ENCODE measurements at places on chromosomes 2 and 18. TPM values are rescaled to one million over a fixed set of nuclear protein-coding genes. Genes with fewer than 3 reads are reported as not detected.

DNA sequence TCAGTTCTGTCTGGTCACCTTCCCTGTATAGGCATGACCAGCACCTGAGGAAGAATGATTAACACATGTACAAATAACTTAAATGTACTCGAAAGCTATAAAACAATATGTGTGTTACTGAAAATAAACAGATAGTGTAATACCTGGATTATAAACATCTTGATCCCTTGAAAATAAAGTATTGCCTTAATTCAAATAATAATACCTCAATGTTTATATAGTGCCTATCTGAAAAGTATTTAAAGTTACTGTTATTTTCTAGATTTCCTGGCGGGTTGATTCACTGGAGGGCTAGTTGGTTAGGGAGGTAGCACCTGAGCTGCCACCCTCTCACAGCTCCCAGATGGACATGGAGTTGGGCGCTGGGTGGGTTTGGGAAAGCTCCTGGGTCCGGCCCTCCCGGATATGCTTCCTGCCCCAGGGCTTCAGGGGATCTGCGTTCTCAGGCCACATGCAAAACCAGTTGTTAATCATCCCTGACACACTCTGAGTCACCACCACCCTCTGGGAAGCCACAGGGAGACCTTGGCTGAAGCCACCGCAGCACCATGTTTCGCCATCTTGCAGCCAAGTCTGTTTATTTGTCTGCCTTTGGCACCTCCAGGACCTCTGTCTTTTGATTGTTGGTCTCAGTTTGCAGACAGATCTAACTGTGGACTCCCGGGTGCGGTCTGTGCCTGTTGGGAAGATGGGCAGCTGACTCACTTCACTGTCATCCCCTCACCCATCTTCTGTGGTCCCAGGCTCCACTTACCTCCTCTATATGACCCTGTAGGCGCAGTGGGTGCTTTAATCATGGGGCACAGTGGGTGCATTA is 35.3 kb downstream of the RAB31 start:
- no peak for DNase-seq

GRCh38 chr2:58803192-58803591 is 562.1 kb upstream of the FANCL start:
- no peak for DNase-seq

DNA sequence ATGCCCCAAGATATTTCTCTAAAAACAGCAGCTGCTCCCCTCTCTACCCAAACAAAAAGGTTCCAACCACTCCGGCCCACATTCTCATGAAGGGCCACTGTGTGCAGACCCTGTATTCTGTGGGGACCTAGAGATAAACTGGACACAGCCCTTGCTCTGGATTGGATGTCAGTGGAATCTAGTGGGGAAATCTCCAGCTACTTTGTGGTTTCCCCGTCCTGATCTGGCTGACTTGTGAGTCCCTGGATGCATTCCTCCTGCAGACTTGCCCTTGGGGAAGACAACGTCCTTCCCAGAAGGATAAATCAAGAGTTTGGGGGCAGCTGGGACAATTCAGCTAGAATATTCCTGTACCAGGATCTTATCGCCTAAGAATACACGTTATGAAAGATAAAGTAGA is 151.1 kb downstream of the FSHR start:
- DNase-seq: no peak

The GDF7 gene
- 0.12 TPM for total RNA-seq

The NT5DC4 gene
- not detected for total RNA-seq

The COBLL1 gene
- total RNA-seq: 69.1 TPM
